ENCODE measurements at places on chromosomes 5 and 9. TPM values are rescaled to one million over a fixed set of nuclear protein-coding genes. Genes with fewer than 3 reads are reported as not detected.

Gene ALDH1A1
- total RNA-seq, result 699 TPM

Gene PTGES2
- 103 TPM for total RNA-seq

Gene FGD3
- not detected for total RNA-seq

GRCh38 chr5:607541-608428 is 4.4 kb upstream of the CEP72 start:
- no peak for DNase-seq
